ENCODE measurements at places on chromosomes 4 and X.
A peak's percentile ranks its signal among the peaks of the same experiment; 100 is the strongest.

GRCh38 chr4:30755346-30755745 lies 35.2 kb downstream of the PCDH7 start:
- DNase-seq, result no peak

- DNase-seq, result no peak
These were observed 82.9 kb upstream of the MID1IP1 start for GRCh38 chrX:38718311-38718710.

- DNase-seq, result no peak
These were observed 680 bp downstream of the MAEA start for GRCh38 chr4:1290165-1290977.

DNA sequence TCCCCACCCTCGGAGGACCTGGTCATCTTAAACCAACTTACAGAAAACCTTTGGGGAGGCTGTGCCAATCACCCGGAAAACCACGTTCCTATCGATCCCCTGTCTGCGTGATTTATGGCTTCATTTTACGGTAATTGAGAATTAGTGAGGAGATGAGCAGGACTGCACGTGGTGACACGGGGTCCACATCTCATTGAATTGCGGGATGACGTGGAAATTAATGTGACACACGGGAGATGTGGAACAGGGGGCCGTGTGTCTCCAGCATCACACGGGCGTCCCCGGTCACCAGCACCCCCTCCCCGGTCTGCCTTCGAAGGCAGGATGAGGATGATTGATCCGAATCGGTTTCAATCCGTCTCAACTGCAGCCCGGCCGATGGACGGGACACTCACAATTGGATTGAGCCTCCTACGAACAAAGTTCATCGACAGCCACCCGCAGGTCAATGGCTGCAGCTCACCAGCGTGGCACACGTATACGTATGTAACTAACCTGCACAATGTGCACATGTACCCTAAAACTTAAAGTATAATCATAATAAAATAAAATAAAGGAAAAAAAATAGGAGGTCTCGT lies 160.3 kb downstream of the SHOX start:
- no peak for DNase-seq

- no peak for DNase-seq
These were observed 897.4 kb downstream of the CENPC start for GRCh38 chr4:66647926-66648325.

DNA sequence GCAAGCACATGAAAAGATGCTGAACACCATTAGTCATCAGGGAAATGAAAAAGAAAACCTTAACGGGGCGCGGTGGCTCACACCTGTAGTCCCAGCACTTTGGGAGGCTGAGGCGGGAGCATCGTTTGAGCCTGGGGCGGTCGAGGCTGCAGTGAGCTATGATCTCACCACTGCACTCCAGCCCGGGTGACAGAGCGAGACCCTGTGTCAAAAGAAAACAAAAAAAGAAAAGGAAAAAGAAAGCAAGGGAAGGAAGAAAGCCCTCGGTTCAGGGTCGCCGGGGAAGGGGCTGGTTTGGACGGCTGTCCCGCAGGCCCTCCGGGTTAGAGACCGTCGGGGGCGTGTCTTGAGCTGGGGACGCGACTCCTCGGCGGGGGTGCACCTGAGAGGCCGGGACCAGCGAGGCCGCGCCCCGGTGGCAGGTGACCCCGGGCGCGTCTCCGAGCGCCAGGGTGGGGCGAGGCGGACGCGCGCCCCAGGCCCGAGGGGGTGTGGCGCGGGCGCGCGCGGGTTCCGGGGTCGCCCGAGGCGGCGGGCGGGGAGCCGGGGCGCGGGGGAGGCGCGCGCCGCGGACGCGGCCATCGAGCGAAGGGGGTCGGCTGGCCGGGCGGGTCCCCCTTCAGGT lies 478 bp upstream of the PLXNA3 start:
- DNase-seq, result peak; percentile 67

DNA sequence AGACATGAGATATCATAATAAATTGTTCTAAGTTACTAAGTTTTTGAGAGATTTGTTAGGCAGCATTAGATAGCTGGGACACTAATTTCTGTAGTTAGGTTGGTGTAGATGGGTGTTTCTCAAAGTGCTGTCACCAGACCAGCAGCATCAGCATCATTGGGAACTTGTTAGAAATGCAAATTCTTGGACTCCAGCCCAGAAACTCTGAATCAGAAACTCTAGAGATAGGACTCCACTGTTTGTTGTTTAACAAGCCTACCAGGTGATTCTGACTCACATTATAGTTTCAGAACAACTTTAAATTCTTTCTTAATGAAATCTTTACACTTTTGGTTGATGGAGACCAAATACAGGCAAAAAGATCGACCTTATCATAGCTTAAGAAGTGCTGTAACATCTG lies 173.7 kb downstream of the PABPC4L start:
- no peak for DNase-seq

GRCh38 chr4:18106620-18107019 lies 85.1 kb upstream of the LCORL start:
- DNase-seq, result peak; percentile 16

- no peak for DNase-seq
These were observed 1485.6 kb downstream of the PCDH19 start for GRCh38 chrX:98924511-98924910.

GRCh38 chr4:30863021-30863420 lies 142.9 kb downstream of the PCDH7 start:
- DNase-seq, result no peak

DNA sequence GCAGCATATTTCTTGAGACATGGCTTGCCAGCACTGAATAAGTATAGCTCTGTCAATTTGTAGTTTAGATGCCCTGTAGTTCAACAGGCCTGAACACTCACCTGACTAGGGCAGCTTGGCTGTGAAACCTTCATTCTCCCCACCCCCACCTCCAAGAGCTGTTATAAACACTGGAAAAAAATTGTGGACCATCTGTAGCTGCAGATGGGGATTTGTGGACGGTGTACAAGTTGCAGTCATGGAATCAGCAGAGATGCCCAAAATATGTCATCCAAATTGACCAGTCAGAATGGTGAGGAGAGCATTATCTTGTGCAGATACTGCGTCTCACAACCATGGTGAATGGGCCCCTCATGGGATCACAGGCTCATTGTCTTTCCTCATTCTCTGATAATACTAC lies 76.2 kb upstream of the PAQR3 start:
- peak; percentile 43 for DNase-seq

GRCh38 chrX:3638280-3638873 lies 75.1 kb downstream of the PRKX start:
- DNase-seq, result peak; percentile 42

GRCh38 chrX:70352496-70352895 lies 62.6 kb downstream of the KIF4A start:
- DNase-seq, result no peak

- no peak for DNase-seq
These were observed 2.4 kb upstream of the MORF4L2 start for GRCh38 chrX:103688946-103689345.

- DNase-seq, result no peak
These were observed 411.2 kb downstream of the MID1IP1 start for GRCh38 chrX:39212456-39212855.

DNA sequence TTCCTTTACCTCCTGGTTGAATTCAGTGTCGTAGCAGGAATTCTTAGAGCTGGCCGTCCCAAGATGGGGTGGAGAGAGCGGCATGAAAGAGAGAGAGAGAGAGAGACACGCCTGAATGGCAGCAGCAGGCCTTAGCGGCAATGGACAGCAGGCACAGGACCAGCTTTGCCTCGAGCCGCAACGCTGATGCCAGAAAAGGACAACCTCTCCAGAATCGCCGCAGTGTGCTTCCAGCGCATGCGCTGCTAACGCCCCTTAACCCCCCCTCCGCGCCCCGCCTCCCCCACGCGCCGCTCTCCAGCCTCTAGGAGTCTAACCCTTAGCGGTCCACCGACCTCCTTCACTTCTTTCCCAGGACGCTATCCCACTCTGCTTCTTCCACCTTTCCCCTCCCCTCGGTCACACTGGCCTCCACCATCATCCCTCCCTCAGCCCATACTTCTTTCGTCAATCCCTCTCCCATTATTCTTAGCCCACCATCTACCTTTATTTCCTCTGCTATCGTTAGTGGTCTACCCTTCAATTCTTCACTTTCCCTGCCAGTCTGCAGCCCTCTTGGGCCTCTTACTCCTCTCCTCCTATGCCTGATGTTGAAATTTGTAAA lies 10.5 kb upstream of the ZCCHC13 start:
- peak; percentile 73 for DNase-seq

DNA sequence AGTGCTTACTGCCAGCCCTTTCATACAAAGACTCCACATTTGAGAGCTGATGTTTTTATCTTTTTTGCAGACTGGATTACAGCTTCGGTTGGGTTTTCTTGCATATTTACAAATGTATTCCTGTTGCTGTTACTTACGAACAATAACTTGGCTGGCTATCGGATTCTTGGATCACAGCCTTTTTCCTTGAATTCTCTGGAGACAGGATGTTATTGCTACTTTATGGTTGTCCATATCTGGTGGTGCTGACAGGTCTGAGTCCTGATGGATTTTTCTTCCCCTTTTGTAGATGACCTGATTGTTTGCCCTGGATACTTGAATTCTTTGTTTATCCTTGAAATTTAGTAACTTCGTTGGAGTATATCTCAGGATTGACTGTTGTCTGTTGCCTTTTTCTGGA lies 77.7 kb downstream of the PDK3 start:
- DNase-seq, result no peak

DNA sequence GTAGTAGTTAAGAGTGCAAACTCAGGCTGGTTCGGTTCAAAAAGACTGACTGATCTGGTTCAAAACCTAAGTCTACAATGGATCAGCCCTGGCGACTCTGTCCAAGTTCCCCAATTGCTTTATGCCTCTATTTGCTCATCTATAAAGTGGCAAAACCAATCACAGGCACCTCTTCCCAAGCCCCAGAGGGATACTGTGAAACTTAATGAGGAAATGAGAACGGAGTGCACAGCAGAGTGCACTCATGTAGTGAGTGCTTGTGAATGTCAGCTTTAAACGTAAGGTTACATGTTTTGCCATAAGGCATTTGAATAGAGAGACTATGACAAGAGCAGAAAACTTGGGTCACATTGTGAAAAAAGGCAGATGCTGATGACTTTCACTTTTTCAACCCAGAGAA lies 199.7 kb upstream of the KLF3 start:
- DNase-seq, result no peak

DNA sequence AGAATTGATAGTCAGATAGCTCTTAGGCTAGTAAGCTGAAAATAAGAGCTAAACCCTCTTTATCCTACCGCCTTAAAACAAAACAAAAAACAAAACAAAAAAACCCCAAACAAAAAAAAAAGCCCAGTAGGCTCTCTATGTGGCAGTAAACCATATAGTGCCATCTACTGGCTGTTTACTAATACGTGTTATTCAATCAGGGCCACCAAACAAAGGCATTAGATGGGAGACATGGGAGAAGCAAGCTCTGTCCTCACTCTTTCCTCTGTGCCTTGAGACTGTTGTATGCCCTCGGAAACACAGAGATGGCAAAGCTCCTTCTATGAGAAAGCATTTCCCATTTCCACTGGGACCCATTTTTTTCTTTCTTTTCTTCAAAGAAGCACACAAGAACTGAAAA lies 148.8 kb upstream of the MID1 start:
- no peak for DNase-seq

GRCh38 chr4:152283801-152284470 lies 252.0 kb downstream of the FBXW7 start:
- DNase-seq, result no peak

GRCh38 chr4:30881985-30882384 lies 161.8 kb downstream of the PCDH7 start:
- DNase-seq, result no peak

DNA sequence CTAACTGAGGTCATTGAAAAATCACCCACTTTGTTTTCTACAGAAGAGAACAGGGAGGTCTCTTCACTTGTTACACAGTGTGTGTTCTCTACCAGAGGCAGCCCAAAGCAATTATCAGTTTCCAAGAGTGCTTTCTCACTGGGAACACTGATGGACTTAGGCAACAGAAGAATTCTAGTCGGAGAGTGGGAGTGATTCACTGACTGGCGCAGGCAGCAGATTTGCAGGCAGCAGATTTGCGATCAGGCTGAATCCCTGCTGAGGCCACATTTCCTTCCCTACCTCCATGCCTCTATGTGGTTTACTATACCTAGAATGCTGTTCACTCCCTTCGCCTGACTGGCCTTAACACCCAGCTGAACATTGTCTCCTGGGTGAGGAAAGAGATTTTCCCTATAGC lies 6.6 kb downstream of the OCIAD2 start:
- DNase-seq, result no peak

GRCh38 chr4:110610620-110610939 lies 12.3 kb downstream of the PITX2 start:
- no peak for DNase-seq

DNA sequence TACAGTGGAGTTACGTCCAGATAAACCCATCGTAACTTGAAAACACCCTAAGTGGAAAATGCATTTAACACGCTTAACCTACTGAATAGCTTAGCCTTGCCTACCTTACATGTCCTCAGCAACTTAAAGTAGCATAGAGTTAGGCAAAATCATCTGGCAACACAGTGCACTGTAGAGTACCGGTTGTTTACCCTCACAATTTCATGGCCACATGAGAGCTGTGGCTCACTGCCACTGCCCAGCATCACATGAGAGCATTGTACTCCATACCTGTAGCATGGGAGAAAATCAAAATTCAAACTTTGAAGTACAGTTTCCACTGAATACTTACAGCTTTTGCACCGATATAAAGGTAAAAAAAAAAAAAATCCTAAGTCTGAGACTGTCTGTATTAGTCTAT lies 40.6 kb downstream of the GUCY1A1 start:
- DNase-seq, result no peak

DNA sequence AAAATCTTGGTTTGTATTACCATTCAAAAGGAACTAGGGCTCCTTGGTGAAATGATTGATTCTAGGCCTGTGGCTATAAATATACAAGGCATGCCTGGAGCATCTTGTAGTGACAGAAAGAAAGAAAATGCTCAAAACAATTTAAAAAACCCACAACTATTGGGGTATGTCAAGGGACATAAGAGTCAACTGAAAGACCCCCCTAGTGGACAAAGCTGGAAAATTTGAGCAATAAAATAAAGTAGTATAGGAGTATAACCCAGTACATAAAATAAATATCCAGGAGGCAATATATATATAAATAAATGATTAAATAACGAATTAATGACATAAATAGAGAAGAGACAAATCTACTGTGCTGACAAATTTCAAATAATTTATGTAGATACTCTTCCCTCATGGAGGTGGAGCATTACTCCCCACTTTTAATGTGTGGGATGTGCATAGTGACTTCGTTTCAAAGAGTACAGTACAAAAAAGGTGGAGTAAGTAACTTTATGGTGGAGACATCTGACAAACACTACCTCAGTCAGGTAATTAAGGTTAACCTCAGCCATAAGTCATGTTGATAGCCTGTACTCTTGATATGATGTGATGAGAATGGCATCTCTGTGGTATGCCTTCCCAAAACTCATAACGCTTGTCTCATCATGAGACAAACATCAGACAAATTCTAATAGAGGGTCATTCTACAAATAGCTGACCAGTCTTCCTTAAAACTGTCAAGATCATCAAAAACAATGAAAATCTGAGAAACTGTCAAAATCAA lies 185.0 kb upstream of the GLRA2 start:
- no peak for DNase-seq

Data from WERI-Rb-1 (cell line).